RCC 7860 (cell line): ENCODE measurements at places on chromosomes 12 and 14.

- no peak for DNase-seq
These were observed 48.7 kb upstream of the TRAF3 start for GRCh38 chr14:102728501-102728900.

GRCh38 chr14:72024043-72024407 lies 91.8 kb downstream of the RGS6 start:
- peak; percentile 21 for DNase-seq

DNA sequence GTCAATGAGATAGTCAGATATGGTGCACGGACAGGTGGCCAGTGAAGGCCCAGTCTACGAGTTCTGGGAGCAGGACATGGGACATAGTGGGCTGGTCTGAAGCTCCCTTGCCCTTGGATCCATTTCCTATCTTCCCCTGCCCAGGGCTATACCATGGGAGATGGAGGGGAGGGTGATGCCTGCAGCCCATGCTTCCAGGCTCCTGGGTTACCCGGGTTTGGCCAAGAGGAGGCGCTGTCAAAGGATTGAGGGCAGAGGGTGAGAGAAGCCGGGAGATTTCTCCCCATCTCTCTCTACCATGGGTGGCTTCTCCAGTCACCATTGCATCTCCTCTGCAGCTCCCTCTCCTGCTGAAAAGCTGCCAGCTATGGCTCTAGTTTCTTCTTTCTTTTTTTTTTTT lies 52.8 kb upstream of the LHX5 start:
- no peak for DNase-seq

DNA sequence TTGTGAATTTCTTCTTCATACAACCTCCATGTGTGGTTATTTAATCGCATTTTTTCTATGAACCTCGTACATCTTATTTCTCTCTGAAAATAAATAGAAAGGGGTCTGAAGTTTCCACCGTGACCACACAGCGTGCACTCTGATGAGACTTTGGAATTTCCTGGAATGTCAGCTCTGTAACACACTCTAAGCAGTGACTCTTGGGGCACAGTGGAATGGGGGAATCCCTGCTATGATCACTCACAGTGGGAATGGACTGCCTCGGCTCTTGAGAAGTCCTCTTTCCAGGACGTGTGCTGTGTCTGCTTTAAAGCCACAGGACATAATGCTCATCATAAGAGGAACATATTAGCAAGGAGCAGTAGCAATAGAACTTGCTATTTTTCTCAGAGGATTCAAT lies 416.2 kb downstream of the EGLN3 start:
- DNase-seq, result peak; percentile 39

DNA sequence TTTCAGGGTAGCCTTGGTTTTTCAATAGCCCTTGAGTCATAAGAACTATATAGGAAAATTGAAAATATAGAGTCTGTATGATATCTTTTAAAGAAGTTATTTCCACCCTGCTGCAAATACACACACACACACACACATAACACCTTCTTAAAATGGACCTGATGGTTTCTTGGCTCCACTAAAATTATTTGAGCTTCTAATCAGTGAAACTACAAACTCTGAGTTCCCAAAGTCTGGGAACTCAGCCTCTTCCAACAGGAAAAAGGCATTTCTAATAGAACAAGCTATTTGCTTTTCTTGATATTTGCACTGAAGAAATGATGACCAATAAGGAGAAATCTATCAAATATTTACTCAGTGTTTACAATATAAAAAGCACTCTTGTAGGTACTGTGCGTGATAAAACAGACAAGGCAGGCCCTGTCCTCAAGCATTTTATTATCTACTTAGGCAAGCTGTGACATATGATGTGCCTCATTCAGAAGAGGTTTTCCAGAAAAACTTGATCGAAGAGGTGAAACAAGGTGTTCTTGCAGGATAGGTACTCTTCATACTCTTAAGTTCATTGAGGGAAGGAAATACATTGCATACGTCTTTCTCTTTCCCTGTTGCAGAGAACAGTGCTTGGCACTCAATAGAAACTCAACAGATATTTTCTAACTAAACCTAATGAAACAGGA lies 88.6 kb downstream of the MGST1 start:
- DNase-seq, result no peak

- no peak for DNase-seq
These were observed 9.7 kb downstream of the KRT1 start for GRCh38 chr12:52670506-52670905.

DNA sequence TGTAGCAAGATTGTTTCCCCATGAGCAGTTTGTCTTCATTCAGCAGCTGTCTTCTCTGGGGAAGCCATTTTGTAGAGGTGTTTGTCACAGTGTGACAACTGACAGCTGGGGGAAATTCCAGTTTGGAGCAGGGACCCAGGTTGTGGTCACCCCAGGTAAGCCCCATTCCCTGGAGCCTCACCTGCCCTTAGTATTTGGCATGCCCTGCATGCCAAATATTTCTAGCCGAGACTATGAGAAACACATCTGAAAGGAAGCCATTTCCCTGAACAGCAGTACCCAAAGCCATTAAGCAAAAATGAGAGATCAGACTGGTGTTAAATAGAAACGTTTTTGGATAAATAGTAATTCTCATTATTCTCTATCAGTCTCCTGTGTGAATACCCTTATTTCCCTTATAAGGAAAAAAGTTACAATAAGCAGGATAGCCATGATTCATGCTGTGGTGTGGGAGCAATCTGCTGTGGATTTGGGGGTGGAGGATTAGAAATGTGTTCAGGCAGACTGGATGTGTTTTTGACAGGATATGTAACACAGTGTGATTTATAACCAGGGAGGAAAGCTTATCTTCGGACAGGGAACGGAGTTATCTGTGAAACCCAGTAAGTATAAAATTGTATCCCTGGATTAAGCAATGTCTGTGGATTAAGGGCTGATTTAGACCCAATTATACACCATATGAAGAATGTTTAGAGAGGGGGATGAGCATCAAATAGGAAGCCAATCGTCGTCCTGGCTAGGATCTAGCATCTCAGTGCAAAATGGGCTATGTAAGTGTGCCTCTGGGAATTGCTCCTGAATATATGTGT lies 68.9 kb downstream of the DAD1 start:
- DNase-seq, result peak; percentile 22

GRCh38 chr12:123005081-123005626 lies 24.7 kb downstream of the ARL6IP4 start:
- DNase-seq, result no peak
